ENCODE measurements at places on chromosomes 7 and 10. TPM values are rescaled to one million over a fixed set of nuclear protein-coding genes. Genes with fewer than 3 reads are reported as not detected.

Gene CLDN4
- 2.6 TPM for total RNA-seq

Gene NUTM2B
- total RNA-seq = 0.73 TPM

Gene CCSER2
- total RNA-seq = 19.1 TPM

Gene CFAP46
- total RNA-seq = 0.39 TPM

Gene SFTPD
- total RNA-seq = not detected

Gene KEL
- total RNA-seq = not detected

Gene DDX50
- 40.4 TPM for total RNA-seq

Gene ZNF716
- not detected for total RNA-seq

Gene CPA5
- total RNA-seq = not detected

Gene CDK14
- 30.5 TPM for total RNA-seq

Gene TMUB1
- 12.5 TPM for total RNA-seq

Gene TMEM273
- not detected for total RNA-seq

Gene OPN4
- not detected for total RNA-seq

Gene ZSWIM8
- total RNA-seq = 47.8 TPM

Gene ITPRID1
- total RNA-seq = not detected

Gene SFXN2
- total RNA-seq = 9.6 TPM

Gene DAGLB
- total RNA-seq = 12.1 TPM

Gene GIMAP6
- under 0.01 TPM for total RNA-seq

Gene SLC13A1
- not detected for total RNA-seq

Gene CYP26C1
- under 0.01 TPM for total RNA-seq

Gene TMEM229A
- total RNA-seq = not detected

Gene CACNB2
- total RNA-seq = 12.5 TPM

Gene OR2A42
- total RNA-seq = not detected

Gene BAZ1B
- total RNA-seq = 49.2 TPM

Gene HERPUD2
- 34.5 TPM for total RNA-seq

Gene CTAGE8
- 0.59 TPM for total RNA-seq

Gene ETV1
- total RNA-seq = 20.2 TPM

Gene VSTM4
- 4.1 TPM for total RNA-seq

All from subcutaneous preadipocyte (primary cell).